Dermis blood vessel endothelial cell (primary cell): ENCODE measurements at places on chromosomes 16 and 17. TPM values are rescaled to one million over a fixed set of nuclear protein-coding genes. Genes with fewer than 3 reads are reported as not detected.
A peak's percentile ranks its signal among the peaks of the same experiment; 100 is the strongest.

- peak; percentile 79 for DNase-seq
Measured at GRCh38 chr16:84228256-84228838, 11.5 kb downstream of the KCNG4 start.

DNA sequence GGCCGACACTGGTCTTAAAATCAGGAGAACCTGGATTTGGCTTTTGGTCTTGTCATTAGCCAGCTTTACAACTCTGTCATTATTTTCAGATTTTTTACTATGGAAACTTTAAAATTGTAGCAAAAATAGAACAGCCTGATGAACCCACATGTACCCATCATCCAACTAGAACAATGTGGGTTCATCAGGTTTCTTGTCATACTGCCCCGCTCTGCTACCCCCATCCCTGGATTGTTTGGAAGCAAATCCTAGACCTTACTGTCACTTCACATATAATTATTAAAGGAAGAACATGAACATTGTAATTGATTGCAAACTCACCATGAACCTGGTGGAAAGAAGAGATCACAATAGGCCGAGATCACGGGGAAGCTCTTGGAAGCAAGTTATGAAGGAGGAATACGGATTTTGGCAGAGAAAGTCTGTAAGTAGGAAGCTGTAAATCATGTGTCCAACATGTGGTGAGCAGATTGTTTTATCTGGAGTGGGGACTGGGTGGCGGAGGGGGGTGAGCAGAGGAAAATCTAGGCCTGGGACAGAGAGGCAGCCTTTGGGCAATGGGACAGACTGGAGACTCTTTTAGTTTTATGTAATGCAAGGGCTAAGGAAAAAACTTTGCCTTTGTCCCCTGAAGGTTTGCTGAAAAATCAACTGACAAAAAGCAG, 67.0 kb downstream of the PITPNC1 start:
- peak; percentile 74 for DNase-seq

- DNase-seq: peak; percentile 76
Measured at GRCh38 chr16:25126820-25127232, 15.3 kb downstream of the LCMT1 start.

DNA sequence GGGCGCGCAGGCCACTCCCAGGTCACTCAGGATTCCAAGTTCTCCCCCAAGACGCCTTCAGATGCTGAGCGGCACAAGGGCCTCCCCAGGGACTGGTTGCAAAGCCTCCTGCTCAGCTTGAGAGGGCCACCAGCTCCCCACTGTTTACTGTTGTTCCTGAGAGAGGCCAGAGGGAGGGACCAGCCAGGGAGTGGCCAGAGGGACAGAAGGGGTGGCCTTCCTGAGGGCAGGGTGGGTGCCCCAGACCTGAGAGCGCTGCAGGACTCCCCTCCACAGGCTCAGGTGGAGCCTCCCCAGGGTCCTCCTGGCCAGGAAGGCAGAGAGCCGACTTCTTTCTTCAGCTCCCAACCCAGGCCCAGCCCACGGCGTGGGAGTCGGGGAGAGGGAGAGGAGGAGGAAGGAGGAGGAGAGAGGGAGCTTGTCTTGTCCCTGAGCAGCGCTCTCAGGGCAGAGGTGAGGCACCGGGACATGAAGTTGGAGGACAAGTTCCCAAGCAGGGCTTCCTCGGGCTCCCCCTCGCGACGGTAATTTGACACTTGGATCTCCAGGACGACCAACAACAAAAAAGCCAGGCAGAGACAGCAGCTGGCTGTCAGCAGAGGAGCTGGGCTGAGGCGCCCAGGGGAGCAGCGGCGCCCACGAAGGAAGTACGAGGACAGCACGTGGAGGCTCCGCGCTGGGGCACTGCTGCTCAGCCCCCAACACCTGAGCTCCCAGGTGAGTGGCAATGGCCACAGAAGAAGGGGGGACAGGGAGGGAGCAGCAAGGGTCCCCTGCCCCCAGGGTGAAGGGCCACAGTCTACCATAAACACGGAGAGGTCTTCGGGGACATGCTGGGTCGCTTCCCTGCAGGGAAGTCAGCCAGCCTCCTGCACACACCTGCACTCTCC, 497 bp downstream of the SMIM5 start:
- peak; percentile 90 for DNase-seq

GRCh38 chr17:45640141-45640850, 143.8 kb upstream of the CRHR1 start:
- DNase-seq: peak; percentile 92

GRCh38 chr16:56909527-56909979, 22.4 kb upstream of the HERPUD1 start:
- no peak for DNase-seq

DNA sequence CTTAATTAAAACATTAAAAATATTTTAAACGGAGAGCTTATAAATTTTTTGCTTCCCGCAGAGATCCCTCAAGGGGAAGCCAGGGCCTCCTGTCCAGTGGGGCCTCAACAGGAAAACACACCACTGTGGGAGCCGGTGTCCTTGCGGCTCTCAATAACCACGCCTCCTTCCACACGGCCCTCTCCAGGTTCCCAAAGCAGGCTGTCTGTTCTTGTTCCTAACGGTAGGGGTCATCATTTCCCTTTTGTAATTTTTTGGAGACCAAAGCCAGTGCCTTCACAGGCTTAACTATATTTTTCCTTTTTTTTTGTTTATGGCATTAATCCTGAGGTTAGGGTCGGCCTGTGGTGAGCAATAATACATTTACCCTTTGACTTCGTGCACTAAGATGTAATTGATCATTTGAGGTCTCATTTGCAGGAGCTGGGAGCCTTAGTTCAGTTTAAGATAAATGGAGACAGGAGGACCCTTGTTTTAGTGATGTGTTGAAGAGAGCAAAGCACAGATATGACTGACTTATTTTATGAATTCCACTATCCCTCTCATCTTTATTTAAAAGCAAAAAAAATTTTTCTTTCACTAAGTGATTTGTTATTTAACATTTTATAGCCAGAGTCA, 77.5 kb upstream of the N4BP1 start:
- DNase-seq: peak; percentile 80

DNA sequence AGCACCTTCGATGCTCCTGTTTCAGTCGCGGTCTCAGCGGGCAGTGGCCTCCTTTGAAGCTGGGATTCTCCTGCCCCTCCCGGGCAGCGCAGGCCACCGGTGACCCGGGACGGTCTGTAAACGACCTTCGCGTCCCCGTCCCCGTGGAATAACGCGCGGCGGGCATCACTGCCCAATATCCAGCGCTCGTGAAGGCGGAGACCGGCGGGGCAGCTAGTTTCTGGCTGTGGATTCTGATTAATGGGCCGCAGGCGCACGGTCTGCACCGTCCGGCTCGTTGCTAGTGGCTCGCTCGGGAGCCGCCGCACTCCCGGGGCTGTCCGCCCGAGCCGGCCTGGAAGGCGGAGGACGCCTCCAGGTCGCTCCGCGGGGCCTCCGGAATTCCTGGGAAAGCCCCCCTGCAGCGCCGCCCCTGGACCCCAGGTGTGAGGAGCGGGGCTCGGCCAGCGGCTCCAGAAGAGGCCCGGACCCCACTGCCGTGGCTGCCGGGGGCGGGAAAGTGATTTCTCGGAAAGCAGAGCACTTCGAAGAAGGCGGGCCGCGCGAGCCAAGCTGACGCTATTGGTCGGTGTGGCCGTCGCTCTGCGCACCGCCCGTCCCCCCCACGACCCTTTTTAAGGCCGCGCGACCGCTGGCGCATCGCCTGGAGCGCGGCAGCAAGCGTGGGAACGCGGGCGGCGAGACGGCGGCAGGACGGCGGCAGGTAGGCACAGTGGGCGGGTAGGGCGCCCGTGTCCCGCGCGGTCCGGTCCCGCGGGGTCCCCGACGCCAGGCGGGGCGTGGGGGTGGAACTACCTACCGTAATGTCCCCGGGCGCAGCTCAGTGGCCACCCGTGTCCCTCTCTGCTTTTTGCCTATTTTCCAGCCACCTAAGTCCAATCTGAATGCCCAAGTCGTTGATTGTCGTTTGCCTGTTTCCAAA, at the start of gene IRF8:
Gene IRF8, plus strand, starts transcription at position 642 of the 922 bp plus-strand sequence. CDS start 3,854 bp downstream, outside the sequence.
- peak; percentile 68 for DNase-seq

- peak; percentile 18 for DNase-seq
Measured at GRCh38 chr17:81165246-81166032, at the start of gene PVALEF. TSS of gene PVALEF (plus strand) at chr17:81165507. CDS start at chr17:81181227, 15,720 bp downstream.

DNA sequence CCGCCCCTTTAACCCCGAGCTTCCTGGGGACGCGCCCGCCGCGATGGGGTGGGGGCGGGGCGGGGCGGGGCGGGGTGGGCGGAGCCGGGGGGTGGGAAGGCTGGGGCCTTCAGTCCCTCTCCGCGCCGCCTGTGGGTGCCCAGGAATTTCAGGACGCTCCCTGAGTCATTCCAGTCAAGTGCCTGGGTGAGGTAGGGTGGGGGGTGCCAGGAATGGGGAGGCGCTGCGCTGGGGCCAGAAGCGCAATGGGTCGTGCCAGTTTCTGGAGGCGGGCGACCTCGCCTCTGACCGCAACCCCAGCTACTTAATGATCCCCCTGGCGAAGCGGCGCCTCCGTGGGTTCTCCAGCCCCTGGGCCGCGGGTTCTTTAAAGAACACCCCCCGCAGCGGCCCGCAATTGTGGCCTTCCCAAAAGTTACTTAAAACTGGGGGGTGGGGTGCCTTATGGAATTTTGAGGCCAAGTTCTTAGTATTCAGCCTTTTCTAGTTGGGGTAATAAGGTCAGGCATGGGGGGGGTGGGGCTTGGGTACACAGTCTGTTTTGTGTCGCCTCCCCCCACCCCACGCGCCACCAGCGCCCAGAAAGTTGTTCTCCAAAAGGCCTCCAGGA, 826 bp upstream of the GSE1 start:
- no peak for DNase-seq

The TP53TG3B gene
- not detected in 2 replicates for total RNA-seq

The PYY gene
- total RNA-seq: not detected in 2 replicates

The NACA2 gene
- total RNA-seq: not detected in 2 replicates

The OMG gene
- total RNA-seq: 3.1 and 4.4 TPM in 2 replicates
